ENCODE measurements at places on chromosomes 16 and 17. TPM values are rescaled to one million over a fixed set of nuclear protein-coding genes. Genes with fewer than 3 reads are reported as not detected.

DNA sequence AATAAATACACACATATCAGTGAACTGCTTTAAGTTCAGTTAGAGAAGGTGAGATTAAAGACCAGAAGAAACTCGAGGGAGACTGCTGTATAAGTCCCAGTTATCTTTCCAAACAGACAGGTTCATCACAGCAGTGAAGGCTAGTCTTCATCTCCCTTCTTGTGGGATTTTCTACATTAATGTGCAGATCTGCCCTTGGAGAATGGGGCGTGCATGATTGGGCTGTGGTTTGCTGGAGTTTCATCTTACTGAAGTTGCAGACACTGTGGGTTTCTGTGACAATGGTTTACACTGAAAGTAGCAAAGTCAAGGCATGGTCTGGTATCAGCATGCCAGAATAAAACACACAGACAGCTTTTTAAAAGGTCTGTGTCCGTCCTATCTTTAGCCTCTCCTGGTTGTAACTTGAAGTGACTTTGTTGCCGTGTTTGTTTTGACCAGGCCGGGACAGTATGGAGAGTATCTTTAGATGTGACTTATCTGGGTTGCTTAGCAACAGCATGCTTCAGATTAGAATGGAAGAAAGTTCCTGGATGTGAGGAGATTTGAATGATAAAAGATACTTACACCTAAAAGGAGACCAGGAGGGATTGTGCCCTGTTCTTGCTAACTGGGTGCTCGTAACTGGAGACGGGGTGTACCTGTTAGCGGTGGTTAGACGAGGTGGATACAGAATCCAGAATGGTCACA lies 16.1 kb downstream of the NAA60 start:
- DNase-seq = no peak

DNA sequence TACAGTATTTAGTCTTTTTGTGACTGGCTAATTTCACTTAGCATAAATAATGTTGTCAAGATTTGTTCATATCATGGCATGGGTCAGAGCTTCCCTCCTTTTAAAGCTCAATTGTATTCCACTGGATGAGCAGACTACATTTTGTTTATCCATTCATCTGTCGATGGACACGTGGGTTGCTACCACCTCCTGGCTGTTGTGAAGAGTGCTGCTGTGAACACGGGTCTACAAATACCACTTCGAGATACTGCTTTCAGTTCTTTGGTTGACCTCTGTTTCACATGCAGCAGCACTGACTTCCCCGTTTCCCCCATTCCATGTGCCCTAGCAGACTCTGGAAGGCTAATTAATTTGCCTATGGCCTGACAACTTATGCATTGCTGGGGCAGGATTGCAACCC lies 285.4 kb downstream of the SHISA9 start:
- DNase-seq = no peak

GRCh38 chr16:13873835-13874438 lies 46.0 kb upstream of the ERCC4 start:
- no peak for DNase-seq

DNA sequence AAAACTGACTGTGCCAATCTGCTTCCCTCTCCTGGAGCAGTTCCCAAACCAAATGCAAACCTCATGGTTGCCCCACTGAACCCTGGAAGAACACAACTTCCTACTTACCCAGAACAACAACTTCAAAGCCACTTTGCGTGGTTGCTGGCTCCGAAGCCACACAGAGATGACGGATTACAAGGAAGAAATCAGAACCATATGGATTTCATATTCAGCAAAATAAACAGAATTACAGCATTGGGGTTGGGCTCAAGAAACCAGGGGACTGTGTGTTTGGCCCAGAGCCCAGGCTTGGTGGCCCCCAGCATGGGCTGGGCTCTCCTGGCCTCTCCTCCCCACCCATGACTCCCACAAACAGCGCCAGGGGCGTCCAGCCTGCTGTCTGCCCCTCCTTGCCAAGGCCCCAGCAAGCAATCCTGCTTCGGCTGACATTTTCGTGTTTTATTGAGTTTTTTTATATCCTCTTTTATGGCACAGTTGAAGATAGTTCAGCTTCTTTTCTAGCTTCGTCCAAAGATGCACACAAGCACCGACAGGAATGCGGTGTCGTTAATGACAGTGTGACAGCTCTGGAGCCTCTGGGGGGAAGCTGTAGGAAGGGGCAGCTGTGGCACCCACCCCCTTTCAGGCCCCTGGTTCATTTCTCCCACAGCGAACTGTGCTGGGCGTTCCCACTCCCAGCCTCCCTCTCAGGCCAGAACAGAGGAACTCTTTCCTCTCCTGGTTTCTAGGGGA lies 137.1 kb downstream of the GAS7 start:
- DNase-seq = no peak

DNA sequence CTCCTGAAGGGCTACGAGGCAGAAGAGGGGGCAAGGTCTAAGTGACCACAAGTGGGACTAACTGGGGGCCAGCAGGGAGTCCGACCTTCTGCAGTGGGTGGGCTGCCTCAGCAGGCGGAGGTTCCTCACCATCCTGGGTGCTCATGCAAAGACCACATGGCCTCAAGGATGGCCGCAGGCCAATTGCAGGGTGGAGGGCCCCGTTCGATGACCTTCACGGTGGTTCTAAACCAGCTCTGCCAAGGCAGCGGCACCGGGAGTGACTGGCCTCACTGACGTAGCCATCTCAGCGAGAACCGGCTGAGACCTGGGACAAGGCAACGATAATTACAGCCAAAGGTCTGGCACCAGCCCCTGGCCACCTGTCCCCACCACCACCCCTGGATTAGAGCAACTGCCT lies 5.7 kb downstream of the SMIM5 start:
- no peak for DNase-seq

DNA sequence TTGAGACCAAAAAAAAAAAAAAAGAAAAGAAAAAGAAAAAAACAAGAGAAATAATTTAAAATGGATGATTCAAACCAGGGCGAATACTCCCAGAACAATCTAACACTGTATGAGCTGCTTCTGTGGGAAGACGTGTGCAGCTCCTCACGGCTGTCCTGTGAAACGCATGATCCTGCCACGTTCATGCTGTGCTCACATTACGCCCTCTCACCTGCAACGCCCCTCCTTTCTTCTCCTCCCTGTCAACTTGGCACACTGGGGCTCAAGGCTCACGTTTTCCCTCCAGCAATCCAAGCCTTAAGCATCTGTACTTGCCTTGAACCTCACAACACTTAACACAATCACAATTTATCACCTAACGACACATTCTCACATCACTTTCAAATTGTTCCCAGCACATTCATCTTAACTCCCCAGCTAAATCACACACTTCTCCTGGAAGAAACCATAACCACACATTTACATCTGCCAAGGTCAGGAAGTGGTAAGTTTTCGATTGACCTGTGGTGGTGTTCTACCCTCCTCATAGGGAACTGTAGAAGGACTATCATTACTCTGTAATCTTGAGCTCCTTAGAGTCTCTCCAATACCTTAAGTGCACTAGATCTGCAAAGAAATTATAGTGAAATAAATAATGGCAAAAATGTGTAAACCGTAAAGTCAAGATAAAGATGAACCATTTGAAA lies 29.1 kb downstream of the MBTPS1 start:
- DNase-seq = no peak

- no peak for DNase-seq
Observed at GRCh38 chr17:78197147-78197832, 10.1 kb downstream of the AFMID start.

DNA sequence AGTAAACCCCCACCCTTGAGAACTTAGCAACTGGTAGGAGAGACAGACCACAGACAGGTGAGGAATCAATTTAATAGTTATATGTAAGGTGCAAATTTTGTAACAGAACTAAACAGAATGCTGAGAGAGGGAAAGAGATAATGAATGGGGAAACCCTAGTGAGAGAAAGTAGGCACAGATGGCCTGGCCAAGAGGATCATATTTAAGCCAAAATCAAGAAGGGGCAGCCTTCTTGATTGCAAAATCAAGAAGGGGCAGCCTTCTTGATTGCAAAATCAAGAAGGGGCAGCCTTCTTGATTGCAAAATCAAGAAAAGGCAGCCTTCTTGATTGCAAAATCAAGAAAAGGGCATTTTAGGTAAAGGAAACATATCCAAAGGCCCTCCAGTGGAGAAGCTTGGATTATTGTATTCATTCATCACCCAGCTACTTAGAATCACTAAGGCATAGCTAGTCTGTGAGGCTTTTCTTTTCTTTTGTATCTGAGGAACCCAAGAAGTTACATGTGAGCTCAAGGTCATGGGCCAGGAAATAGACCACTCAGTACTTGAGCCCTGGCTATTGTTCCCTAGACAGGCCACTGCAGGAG lies 190.6 kb downstream of the CYLD start:
- DNase-seq = no peak

- DNase-seq = peak; percentile 16
Observed at GRCh38 chr17:69358688-69359596, 32.0 kb upstream of the ABCA5 start.

DNA sequence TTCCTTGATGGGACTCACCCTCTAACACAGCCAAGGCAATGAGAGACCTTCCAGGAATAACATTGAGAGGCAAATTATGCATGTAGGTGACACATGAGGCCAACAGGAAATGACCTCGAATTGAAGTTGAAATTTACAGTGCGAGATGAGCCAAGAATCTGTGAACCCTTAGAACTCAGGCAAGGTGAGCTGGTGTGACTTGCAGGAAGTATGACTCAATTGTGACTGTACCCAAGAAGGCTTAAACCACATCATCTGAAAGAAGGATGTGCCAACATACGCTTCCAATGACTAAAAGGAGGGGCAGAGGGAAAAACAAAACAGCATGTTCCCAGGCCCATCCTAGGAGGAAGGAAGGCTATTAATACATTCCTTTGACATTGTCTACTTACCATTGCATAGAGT lies 44.8 kb downstream of the PITPNC1 start:
- DNase-seq = peak; percentile 86

DNA sequence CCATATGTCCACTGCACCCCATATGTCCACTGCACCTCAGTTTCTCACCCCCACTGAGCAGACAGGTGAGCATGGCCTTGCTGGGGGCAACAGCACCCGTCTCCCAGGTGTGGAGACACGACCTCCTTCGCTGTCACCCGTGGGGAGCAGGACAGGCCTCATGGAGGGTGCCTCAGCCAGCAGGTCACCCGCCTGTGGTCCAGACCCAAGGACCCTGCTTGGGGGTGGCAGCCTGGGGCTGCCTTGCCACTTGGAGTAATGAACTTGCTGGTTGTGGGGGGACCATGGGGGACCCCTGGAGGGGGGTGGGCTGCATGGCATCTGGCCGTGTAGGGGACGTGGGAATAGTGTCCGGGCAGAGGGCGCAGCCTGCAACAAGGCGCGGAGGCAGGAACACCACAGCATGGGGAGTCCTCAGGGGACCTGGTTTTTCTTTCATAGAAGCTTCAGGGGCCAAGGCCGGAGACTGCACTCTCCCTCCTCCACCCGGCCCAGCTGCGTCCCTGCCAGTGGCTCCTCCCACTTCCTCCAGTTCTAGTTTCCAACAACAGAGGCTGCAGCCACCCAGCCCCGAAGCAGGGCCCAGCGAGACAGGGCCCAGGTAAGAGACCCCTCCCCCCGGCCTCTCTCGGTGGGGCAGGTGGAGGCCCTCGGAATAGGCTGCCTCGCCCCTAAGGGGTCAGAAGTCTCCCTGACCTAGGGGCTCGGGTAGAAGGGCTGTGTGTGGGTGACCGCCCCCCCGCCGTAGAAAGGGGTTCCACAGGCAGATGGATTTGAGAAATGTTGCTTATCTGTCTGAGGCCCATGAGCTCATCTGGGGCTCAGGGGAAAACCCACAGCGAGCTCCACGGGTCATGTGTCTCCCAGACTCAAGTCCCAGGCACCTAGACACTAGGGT lies at the start of gene NHLRC4:
Gene NHLRC4 (plus strand): TSS at position 531 of the 898 bp plus-strand sequence. CDS start 1,043 bp downstream, outside the sequence.
- peak; percentile 37 for DNase-seq

DNA sequence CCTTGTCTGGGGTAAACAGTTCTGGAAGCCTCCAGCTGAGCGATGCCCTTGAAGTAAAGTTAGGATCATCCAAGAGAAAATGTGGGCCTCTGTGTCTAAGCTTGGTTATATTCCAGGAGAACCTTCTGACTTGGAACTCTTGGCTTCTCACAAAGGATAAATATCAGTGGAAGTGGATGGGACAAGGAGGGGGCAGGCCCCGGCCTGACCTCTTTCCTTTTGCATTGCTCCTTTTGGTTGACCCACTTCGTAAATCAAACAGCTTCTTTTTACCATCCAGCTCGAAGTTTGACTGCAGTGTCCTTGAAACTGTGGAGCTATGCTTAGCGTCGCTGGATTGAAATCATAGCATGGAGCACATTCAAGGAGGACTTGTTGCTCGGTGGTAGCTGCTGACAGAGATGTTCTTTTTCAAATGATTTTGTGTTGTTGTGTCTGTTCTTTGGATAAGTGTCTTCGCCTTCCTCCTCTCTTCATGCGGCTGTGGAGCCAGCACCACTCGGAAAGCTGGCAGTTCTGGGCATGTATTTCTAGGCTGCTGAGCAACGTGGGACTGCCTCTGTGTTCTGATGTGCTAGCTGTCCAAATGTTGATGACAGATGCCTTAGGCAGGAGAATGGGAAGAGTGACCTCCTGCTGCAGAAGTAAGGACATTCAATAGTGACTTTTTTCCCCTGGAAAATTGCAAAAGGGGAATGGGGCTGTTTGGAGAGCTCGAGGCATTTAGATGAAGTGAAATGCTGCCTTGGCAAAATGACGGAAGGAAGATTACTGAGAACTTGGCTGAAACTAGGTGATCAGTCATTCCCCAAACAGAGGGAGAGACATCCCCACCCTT lies 4.5 kb downstream of the MINK1 start:
- DNase-seq = no peak

DNA sequence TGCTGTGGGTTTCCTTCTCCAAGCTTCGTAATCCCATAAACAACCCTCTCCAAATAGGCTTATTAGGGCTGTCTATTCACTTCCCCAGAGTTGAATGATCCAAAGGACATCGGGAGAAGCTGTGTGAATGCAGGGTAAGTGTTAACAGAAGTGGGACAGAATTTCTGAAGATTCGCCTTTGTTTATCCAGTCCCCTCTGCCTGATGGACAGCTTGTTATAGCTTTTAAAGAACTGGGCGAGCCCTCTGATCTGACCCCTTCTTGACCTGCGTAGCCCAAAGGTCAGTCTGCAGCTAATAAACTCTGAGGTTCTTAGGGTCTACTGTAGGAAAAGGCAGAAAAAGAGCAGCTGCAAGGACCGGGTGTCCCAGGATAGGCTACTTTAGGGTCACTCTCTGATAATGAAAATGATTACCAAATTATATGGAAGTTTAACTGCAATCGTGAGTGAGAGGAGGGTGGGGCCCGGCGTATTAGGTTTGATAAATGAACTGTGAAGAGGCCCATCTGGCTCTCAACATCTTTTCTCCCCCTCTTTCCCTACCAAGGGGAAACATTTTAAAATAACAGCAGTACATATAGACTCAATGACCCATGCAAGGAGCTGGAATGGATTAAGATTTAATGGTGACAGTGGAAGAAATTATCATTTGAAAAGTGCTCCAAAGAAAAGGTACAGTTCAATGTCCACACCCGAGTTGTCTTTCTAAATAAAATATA lies 233.4 kb downstream of the FTO start:
- no peak for DNase-seq

GRCh38 chr16:86706726-86707125 lies 128.4 kb downstream of the FOXL1 start:
- DNase-seq = no peak

- DNase-seq = no peak
Observed at GRCh38 chr16:72195609-72196008, 23.7 kb upstream of the PMFBP1 start.

- no peak for DNase-seq
Observed at GRCh38 chr17:76967762-76968161, 99.6 kb downstream of the MGAT5B start.

- no peak for DNase-seq
Observed at GRCh38 chr16:77767211-77767610, 21.2 kb upstream of the VAT1L start.

GRCh38 chr17:44552361-44552760 lies 4.9 kb upstream of the FZD2 start:
- no peak for DNase-seq

Gene CHP2
- total RNA-seq = not detected

Gene TUBG1
- total RNA-seq = 12.5 TPM

Gene DPEP3
- total RNA-seq = 1.9 TPM

Gene TMEM88
- 30.2 TPM for total RNA-seq

Gene SCGB1C2
- total RNA-seq = not detected

All from naive thymus-derived CD4-positive, alpha-beta T cell (primary cell).